Osteocyte (in vitro differentiated cells): ENCODE measurements at places on chromosomes 7 and 10. TPM values are rescaled to one million over a fixed set of nuclear protein-coding genes. Genes with fewer than 3 reads are reported as not detected.

DNA sequence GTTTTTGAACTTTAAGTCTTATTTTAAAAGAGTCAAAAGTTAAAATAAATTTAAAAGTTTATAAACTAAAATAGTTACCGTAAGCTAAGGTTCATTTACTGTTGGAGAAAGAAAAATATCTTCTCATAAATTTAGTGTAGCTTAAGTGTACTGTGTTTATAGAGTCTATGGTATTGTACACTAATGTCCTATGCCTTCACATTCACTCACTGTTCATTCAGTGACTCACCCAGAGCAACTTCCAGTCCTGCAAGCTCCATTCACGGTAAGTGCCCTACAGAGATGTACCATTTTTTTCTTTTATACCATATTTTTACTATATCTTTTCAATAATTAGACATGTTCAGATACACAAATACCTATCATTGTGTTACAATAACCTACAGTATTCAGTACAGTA is 97.6 kb downstream of the PTN start:
- no peak for DNase-seq
- no peaks in the 10 kb centered on the region for H3K4me1 ChIP-seq
- no peak overlapping the region for H3K27ac ChIP-seq
- H3K27me3 ChIP-seq, result no peaks in the 10 kb centered on the region
- no peak overlapping the region for H3K4me3 ChIP-seq

- H3K4me1 ChIP-seq, result peaks cover 31% of the 10 kb centered on the region
- H3K4me3 ChIP-seq, result peak overlapping the region; percentile 41
- H3K27ac ChIP-seq, result peak overlapping the region; percentile 75
These were observed 133.7 kb upstream of the RSU1 start for GRCh38 chr10:16950656-16951601.

- H3K27ac ChIP-seq, result no peak overlapping the region
- no peaks in the 10 kb centered on the region for H3K36me3 ChIP-seq
- DNase-seq, result no peak
- H3K4me1 ChIP-seq, result no peaks in the 10 kb centered on the region
- no peak overlapping the region for H3K4me3 ChIP-seq
- no peaks in the 10 kb centered on the region for H3K27me3 ChIP-seq
These were observed 136.1 kb upstream of the MYO3A start for GRCh38 chr10:25797888-25798429.

- H3K36me3 ChIP-seq, result peaks cover under 1% of the 10 kb centered on the region
- peaks cover 24% of the 10 kb centered on the region for H3K4me1 ChIP-seq
- DNase-seq, result no peak
- no peak overlapping the region for H3K4me3 ChIP-seq
These were observed 9.4 kb downstream of the NUDT1 start for GRCh38 chr7:2251381-2251780.

DNA sequence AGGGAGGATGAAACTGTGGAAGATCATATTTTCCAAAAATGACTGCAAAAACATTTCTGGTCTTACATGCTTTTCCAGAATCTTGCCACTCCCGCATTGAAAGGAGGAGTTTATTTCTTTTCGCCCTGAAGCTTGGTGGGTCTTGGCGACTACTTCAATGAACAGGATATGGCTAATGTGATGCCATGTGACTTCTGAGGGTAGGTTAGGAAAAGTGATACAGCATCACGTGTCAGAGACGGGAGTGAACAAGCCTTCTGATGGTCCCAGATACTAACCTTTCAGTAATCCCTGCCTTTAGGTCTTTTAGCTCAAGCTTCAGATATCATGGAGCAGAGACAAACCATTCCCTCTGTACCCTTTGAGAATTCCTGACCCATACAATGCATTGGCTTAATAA is 192.2 kb upstream of the HPS1 start:
- H3K36me3 ChIP-seq, result no peaks in the 10 kb centered on the region
- H3K4me3 ChIP-seq, result no peak overlapping the region
- no peak for DNase-seq
- H3K27ac ChIP-seq, result no peak overlapping the region

- no peaks in the 10 kb centered on the region for H3K4me1 ChIP-seq
- no peak for DNase-seq
- peaks cover 2% of the 10 kb centered on the region for H3K27me3 ChIP-seq
- no peak overlapping the region for H3K27ac ChIP-seq
- no peaks in the 10 kb centered on the region for H3K36me3 ChIP-seq
These were observed 644.4 kb downstream of the GRM8 start for GRCh38 chr7:126608339-126608776.

DNA sequence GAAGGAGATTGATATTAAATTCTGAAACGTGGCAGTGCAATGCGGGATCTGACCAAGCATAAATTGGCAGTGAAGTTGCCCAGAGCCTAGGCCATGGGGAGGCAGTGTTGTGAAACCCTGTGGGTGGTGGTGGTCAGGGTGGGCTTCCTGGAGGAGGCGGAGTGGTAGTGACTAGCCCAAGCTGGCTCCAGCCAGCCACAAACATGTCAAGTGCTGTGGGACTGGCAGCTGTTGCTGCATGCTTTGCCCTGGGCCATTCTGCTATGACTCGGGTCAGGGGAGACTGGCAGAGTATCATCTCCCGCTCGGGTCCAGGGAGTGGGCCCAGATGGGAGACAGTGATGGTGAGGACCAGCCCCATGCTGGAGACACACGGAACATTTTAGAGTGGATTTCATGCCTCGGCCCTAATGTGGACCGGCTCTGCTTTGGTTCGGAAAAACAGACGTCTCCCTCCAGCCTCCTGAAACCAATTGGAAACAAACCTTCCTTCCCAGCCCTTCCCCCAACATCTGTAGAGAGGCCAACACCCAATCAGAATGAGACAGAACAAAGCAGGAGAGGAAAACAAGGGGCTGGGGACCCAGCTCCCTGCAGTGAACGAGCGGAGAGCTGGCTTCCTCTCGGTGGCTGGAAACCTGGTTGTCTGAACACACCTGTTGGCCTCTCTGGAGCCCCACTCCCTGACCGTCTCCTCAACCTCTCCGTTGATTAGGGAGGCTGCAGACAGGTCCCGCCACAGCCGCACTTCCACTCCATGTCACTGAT is 58.2 kb downstream of the TMEM270 start:
- no peak overlapping the region for H3K27ac ChIP-seq
- H3K4me3 ChIP-seq, result no peak overlapping the region
- peaks cover 9% of the 10 kb centered on the region for H3K27me3 ChIP-seq
- DNase-seq, result peak; percentile 74

The SRRM3 gene
- 0.46 and 0.71 TPM in 2 replicates for total RNA-seq
